ENCODE measurements at places on chromosomes 6 and 20.

GRCh38 chr20:48377940-48378339, 449.9 kb downstream of the PREX1 start:
- DNase-seq, result no peak

- no peak for DNase-seq
Observed at GRCh38 chr6:168848797-168849196, 404.8 kb downstream of the THBS2 start.

DNA sequence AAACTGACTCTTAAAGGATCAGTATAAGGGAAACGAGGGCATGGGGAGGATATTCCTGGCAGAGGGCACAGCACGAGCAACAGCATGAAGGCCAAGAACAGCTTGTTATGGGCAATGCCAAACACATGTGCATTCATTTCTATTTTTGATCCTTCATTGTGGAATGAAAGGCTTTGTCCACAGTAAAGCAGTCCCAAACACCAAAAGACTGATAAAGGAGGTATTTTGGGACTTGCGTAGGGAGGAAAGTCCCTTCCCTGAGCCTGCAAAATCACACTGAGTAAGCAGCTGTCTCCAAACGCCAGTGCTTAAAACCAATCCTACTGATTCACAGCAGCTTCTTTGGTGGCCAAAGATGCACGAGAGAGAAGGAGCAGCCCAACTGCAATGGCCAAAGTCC, 138.2 kb downstream of the UNC5CL start:
- DNase-seq, result no peak

- DNase-seq, result no peak
Observed at GRCh38 chr6:117079951-117080350, 185.4 kb upstream of the VGLL2 start.

GRCh38 chr6:163455552-163455951, 41.0 kb downstream of the QKI start:
- DNase-seq, result no peak

DNA sequence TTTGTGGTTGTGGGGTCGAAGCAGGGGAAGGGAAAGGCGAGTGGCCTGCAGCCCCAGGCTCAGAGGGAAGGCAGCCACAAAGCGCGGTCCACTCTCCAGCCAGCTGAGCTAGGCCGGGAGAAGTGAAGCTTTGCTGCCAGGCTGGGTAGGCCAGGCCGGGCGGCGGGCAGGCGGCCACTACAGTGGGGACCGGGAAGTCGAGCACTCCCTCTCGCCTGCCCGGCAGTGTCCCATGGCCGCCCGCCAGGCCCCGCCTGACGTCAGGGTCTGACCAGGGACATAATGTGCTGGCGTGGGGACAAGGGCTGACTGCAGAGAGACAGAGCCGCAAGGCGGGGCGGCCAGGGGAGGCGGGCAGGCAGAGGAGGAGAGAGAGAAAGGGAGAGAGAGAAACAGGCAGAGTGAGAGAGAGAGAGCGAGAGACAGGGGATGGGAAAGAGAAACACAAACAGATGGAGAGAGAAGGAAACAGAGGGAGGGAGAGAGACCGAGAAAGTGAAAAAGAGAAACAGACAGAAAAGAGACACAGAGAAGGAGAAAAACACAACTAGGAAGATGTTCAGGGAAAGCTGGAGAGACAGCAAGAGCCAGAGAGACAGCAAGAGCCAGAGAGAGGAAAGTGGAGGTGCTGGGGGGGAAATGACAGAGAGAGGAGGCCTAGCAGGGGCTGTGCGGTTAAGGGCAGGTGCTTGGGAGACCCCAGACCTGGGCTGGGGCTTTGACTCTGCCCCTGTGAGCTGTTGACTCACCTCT, 94.5 kb upstream of the PTPN1 start:
- DNase-seq, result no peak

DNA sequence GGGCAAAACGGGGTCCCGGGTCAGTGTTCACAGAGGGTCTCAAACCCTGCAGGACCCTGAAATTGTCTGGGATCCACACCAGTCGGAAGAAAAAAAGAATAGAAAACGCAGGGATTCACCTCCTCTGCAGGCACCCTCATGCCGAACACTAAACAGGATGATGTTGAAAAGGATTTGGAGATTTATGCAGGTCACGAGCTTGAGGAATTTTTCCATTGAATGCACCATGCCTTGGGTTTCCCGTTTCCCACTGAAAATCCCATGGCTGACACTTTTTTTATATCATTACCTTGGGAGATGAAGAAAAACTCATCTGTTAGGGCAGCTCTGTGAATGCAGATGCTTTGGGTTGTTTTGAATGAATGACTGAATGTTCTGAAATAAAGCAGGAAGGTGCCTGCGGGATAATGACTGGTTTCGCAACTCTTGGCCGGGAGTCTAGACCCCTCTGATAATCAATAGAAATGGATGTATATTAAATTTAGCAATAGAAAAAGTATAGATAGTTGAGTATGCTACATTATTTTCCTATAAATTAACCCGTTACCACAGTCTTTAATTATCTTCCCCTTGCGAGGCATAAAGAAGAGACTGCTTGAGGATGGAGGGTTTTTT, 147.5 kb upstream of the AFDN start:
- DNase-seq, result no peak

- DNase-seq, result no peak
Observed at GRCh38 chr20:58224097-58224496, 4.4 kb downstream of the ANKRD60 start.

DNA sequence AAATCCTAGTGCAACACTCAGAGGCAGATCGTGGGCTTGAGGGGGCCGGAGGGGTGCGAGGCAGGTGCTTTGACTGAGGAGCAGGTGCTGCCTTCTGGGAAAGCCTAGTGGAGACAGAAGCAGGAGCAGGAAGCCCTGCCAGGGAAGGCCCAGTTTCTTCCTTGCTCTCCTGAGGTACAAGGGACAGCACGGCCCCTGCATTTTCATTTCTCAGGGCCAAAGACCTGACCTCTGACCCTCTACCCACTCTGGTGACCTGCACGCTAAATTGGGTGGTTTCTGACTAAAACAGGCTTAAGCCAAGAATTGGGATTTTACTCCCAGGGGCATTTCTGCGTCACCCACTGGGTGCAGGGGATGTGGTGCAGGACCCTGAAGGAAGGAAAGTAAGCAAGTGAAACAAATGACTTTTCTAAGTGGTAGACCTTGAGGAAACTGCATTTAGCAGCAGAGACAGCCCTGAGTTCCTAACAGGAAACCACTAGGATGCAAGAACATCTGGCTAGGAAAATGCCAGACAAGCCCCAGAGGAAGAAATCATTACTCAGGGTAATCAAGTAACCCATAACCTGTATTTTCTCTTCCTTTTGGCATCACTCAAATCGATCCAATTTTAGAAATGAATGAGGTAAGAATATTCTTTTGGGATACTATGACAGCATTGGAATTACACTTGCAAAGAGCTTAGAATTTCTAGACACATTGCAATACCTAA, 141.7 kb downstream of the CD164 start:
- DNase-seq, result peak; percentile 50

- no peak for DNase-seq
Observed at GRCh38 chr6:90304308-90304707, 7.7 kb upstream of the BACH2 start.

- DNase-seq, result no peak
Observed at GRCh38 chr20:54263116-54263690, 55.3 kb downstream of the PFDN4 start.

DNA sequence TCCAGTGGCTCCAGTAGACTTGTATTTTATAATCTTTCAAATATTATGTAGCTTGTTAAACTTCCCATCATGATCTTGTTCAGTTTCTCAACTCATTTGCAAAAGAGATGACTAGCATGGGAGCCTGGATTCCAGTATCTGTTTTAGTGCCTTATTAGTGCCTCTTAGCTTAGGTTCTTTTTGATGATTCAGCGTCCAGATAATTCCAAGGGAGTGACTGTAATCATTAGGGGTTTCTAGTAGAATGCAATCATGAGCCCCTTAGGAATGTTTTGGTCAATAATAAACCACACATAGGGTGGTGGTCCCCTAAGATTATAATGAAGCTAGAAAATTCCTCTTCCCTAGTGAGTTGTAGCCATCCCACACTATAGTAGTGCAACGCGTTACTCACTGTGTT, 7.0 kb downstream of the CD2AP start:
- no peak for DNase-seq

DNA sequence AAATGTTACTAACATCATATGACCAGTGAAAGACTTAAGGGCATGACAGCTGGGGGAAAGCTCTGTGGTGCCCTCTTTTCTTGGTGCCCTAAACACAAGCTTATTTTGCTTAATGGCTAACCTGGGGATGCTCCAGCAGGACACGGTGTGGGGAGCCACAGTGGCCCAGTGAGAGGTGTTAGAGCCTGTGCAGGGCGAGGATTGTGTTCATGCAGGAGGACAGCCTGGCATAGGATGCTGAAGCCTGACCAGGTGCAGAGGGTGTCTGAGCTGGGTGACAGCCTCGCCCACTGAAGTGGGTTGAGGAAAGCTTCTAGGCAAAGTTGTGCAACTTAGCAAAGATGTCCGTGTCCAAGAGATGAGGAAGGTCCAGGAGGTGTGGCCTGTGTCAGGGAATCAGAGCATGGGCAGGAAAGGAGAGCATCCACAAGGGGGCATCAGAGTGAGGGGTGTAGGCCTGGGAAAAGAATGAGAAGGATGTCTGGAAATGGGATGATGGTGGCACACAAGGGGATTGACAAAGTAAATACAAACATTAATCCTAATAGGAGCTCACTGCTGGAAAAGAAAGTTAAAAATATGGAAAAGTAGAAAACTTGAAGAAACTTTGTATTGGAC, 33.9 kb downstream of the SLC17A4 start:
- DNase-seq, result peak; percentile 61

GRCh38 chr20:17315407-17316231, 88.8 kb downstream of the PCSK2 start:
- DNase-seq, result no peak

GRCh38 chr20:54172532-54172855, 1.3 kb downstream of the CYP24A1 start:
- DNase-seq, result no peak

DNA sequence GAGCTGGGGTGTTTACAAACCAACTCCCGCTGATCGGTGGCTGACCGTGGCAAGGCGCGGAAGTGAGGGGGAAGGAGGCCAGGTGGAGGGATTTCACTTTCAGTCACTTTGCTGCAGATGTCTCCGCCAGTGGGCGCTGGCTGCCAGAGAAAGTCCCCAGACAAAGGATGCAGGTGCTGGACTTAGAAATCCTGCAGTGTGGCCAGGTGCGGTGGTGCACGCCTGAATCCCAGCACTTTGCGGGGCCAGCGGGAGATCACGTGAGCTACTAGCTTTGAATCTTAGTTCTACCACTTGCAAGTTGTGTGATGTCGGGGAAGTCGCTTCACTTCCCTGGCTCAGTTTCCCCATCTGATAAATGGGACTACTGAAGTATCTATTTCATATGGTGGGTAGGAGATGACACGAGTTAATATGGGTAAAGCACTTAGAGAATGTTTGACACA, 180.4 kb downstream of the ZNF217 start:
- no peak for DNase-seq

- no peak for DNase-seq
Observed at GRCh38 chr20:63594043-63594561, 20.1 kb upstream of the HELZ2 start.

- peak; percentile 12 for DNase-seq
Observed at GRCh38 chr6:150256618-150257272, 112.1 kb upstream of the IYD start.

GRCh38 chr20:42855896-42856295, 333.8 kb downstream of the PTPRT start:
- no peak for DNase-seq

- DNase-seq, result no peak
Observed at GRCh38 chr20:2879146-2879545, 5.9 kb downstream of the PTPRA start.

GRCh38 chr6:162116902-162117525, 610.6 kb downstream of the PRKN start:
- no peak for DNase-seq

DNA sequence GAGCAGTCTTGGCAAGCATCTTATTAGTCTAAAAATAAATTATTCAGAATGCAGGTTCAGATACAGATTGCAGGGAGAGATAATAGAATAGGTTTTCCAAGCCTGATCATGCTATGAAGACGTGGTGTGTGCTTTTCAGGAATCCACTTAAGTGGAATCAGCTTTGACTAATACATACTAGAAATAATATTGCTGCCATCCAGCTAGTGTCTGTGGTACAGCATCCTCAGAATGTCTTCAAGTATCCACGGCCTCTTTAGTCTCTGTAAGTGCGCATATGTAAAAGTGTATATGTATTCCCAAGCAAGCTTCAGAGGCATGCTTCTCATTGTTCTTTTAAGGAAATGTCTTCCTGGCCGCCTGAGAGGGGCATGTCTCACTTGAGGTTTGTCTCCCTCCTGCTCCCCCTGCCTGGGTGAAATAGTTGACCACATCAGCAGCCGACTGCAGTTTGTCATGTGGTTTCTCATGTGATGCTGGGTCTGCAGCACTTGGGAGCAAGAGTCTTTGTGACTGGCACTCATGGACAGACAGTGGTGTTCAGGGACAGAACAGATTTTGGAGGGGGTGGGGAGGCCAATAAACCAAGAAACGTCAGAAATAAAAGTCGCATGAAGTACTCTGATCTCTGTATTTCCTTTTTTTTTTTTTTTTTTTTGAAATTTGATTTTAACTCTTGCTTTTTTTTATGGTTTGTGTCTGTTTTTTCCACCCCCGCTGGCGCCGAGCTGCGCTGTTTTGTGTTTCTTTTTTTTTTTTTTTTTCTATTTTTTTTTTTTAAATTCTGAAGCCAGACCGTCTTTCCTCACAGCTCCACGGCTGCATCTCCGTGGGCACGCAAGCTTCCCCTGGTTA, 150.8 kb downstream of the PRL start:
- DNase-seq, result peak; percentile 41

- DNase-seq, result no peak
Observed at GRCh38 chr20:57399587-57400155, 8.5 kb downstream of the RBM38 start.
